Skin of body (tissue), 3 donors: ENCODE measurements at places on chromosomes 2 and 18. TPM values are rescaled to one million over a fixed set of nuclear protein-coding genes. Genes with fewer than 3 reads are reported as not detected.

DNA sequence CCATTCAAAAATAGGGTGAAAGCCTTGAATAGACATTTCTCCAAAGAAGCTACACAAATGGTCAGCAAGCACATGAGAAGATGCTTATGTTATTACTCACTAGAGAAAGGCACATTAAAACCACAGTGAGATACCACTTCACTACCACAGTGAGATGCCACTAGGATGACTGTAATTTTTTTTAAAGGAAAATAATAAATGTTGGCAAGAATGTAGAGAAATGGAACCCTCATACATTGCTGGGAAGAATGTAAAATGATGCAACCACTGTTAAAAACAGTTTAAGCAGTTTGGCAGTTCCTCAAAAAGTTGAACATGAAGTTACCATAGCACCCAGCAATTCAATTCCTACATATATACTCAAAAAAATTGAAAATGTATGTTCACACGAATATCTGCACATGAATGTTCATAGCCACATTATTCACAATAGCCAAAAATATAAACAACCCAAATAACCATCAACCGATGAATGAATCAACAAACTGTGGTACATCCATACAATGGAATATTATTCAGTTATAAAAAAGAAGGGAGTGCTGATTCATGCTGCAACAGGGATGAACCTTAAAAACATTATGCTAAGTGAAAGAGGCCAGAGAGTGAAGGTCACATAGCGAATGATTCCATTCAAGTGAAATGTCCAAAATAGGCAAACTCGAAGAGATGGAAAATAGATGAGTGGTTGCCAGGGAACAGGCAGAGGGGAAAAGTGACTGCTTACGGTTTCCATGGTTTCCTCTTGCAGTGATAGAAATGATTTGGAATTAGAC is 156.2 kb upstream of the NDUFV2 start:
- no peak for DNase-seq

The TUBA3E gene
- total RNA-seq: not detected

DNA sequence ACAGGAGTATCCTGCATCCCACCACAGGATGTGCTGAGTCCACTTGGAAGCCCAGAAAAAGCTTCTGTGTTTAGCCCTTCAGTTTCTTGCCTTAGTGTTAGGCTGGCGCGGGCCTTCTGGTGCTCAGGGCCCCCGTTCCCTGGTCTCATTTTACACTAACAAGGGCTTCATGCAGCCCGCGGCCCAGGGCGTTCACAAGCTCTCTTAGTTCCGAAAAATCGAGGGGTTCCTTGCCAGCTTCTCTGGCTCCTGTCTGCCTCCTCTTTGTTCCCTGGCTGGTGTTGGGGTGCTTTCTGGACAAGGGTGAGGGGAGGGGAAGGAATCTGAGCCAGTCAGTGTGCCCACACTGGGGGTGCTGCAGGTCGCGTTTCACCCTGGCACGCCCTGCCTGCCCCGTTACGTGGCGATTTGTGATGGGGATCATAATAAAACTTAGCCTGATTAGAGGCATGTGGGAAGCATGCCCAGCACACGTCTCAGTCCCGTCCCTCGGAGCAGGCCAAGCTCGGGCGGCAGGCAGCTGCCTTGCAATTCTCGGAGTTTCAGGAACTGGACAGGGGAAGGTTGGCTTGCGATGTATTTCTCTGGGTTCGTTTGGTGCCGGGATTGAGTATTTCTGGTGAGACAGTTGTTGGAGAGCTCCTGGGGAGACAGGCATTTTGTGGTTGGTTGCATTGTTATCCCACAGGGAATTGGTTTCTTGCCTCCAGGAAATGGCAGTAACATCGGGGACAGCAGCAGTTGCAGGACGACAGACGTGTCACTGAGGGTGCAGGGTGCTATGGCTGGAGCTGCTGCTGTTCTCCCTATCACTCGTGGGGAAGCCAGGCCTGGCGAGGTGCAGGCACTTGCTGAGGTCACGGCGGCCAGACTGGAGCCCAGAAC is 22.9 kb downstream of the SH3BP4 start:
- DNase-seq: no peak

DNA sequence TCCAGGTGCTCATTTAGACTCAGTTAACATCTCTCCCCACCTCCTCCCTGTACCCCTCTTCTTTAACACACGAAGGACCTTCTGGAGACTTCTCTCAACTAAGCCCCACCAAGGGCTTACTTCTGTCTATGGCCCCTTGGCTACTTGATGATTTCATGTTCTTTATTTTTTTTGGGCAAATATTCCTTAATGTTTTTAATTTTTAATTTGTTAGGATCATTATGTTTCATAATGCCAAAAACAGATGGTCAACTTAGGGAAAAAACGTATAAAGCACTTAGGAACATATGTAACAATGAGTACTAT is 25.9 kb downstream of the IL37 start:
- no peak for DNase-seq

The NT5C1B gene
- not detected for total RNA-seq

- DNase-seq: no peak
These were observed 12.0 kb downstream of the UGP2 start for GRCh38 chr2:63853527-63854310.

GRCh38 chr2:215654148-215654819 is 218.4 kb upstream of the FN1 start:
- peak; percentile 72 for DNase-seq

The HDAC4 gene
- total RNA-seq: 22.8 TPM

- peak; percentile 40 for DNase-seq
These were observed 64.9 kb downstream of the NCKAP5 start for GRCh38 chr2:133503323-133503722.

The GPAT2 gene
- 1.2 TPM for total RNA-seq

- no peak for DNase-seq
These were observed 1.4 kb downstream of the REEP1 start for GRCh38 chr2:86335865-86336674.

DNA sequence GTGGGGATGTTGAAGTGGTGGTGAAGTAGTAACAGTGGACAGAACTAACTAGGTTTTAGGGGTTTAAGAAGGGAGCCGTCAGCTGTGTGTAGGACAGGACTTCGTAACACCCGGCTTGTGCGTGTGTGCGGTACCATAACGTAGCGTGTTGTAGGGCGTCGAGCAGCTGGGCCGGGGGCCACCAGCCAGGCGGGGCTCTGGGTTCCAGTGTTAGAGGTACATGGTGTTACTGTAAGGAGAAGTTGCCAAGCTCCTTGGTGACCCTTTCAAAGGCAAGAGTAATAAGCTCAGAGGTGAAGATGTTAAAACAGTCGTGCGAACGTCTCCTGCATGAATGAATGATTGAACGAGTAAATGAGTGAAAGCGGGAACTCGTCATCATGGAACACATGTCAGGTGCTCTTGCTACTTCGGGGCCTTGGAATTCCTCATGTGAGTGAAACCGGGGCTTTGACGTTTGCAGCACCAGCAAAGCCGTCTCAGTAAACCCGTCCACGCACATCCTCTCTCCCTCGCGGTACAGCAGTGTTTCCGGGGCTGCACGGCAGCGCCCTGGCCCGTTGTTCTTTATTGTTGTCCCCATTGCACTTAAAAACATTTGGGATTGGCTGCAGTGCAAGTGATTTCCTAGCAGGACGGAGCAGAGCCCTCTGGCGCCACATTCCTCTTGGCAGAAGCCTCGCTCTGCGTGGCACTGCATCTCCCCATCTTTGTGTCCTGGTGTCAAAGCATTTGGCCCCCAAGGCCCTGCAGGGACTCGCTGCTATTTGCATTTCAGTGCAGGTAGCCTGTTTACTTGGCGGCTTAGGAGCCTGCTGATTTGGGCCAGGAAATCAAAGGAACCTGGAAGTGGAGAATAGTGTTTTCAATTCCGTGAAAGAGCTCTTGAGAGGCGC is 115.0 kb downstream of the GBX2 start:
- no peak for DNase-seq

GRCh38 chr18:22711192-22711685 is 221.9 kb upstream of the RBBP8 start:
- no peak for DNase-seq

The TMEM150A gene
- 3.3 TPM for total RNA-seq

GRCh38 chr2:119914266-119914665 is 98.6 kb upstream of the EPB41L5 start:
- no peak for DNase-seq

- DNase-seq: no peak
These were observed 275.1 kb upstream of the RND3 start for GRCh38 chr2:150762571-150762970.

- no peak for DNase-seq
These were observed 181.1 kb downstream of the NEDD4L start for GRCh38 chr18:58225101-58225500.

DNA sequence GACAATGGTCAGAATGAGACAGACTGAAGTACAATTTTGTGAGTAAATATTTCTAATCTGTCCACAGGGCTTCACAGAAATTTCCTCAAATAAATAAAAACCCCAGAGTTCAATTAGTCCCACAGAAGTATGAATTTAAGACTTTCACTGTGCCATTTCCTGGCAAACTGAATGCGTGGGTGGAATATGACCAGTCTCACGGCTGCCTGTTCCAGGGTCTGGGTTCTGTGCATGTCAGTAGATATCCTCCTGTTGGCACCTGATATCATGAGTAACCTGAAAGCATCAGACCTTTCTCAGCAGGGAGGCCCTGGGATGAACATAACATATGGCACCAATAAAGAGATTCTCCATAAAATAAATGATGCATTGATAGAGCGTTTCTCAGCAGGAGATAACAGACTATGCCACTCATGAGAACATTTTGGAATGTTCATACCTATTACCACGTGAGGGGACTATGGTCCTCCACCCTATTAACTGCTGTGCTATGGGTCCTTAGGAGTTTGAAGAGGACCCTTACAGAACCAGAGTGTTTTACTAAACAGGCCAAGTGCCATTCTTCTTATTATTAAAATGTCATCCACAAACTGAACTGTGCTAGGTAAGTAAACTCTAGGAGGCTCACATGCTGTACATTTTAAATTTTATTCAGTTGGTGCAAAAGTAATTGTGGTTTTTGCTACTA is 10.6 kb upstream of the MALL start:
- no peak for DNase-seq

The NEUROD1 gene
- total RNA-seq: not detected

DNA sequence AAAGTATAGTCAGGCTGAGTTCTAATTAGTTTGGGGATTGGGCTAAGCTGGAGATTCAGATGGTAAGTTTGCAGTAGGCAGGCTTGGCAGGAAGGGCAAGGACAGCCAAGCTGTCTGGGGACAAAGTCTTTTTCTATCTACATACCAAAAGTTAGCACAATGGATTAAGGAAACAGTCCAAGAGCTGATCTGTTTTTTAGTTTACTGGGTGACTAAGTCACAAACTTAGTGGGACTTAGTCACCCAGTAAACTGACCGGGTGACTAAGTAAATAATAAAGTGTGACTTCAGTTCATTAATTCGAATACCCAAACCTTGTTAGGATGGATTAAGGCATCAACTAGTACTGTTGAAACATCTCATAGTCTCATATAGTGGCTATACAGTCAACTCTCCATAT is 1386.0 kb upstream of the CELF4 start:
- no peak for DNase-seq

The PJVK gene
- 5.9 TPM for total RNA-seq

The DIPK1C gene
- 2.4 TPM for total RNA-seq

DNA sequence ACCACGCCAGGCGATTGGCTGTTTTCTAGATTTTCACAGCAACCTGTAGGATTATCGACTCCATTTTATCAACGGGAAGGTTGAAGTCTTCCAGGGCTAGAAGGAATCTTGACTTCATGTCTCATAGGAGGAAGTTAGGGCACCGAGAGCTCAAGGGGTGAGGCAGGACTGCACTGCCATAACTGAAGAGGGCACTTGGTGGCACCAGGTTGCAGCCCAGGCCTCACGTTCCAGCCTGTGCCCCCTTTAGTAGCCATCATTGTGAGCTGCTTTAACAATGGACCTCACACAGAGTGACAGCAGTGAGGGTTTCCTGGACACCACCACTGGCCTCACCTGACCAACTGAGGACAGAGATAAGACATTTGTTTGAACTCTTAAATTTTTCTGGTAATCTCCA is 22.9 kb upstream of the RPL37A start:
- no peak for DNase-seq

- no peak for DNase-seq
These were observed 674 bp upstream of the ERBB4 start for GRCh38 chr2:212539072-212539880.

GRCh38 chr18:68431111-68431921 is 283.6 kb downstream of the TMX3 start:
- DNase-seq: no peak

DNA sequence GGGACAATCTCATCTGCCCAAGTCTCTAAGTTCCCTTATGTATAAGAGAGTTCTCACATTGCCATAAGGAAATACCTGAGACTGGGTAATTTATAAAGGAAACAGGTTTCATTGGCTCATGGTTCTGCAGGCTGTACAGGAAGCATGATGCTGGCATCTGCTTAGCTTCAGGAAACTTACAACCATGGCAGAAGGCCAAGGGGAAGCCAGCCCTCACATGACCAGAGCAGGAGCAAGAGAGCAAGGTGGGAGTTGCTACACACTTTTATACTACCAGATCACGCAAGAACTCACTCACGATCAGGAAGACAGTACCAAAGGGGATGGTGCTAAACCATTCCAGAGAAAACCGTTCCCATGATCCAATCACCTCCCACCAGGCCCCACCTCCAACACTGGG is 73.9 kb downstream of the PRKRA start:
- no peak for DNase-seq

DNA sequence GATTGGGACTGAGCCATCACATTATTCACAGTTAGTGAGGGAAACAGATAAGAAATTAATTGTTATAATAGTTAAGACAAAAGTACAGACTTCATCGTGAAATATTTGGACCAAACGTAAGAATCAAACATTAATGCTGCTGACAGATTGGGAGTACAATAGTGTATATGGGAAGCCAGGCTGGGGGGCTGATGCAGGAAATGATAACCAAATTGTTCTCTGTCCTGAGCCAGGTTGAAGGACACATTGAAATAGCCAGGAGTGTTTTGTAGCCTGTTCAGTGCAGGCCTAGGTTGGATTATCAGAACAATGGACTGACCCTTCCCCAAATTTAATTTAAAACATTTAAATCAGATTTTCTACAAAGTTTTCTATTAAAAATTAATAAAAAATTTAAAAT is 203.2 kb downstream of the BABAM2 start:
- DNase-seq: no peak

The LDLRAD4 gene
- 28.2 TPM for total RNA-seq

DNA sequence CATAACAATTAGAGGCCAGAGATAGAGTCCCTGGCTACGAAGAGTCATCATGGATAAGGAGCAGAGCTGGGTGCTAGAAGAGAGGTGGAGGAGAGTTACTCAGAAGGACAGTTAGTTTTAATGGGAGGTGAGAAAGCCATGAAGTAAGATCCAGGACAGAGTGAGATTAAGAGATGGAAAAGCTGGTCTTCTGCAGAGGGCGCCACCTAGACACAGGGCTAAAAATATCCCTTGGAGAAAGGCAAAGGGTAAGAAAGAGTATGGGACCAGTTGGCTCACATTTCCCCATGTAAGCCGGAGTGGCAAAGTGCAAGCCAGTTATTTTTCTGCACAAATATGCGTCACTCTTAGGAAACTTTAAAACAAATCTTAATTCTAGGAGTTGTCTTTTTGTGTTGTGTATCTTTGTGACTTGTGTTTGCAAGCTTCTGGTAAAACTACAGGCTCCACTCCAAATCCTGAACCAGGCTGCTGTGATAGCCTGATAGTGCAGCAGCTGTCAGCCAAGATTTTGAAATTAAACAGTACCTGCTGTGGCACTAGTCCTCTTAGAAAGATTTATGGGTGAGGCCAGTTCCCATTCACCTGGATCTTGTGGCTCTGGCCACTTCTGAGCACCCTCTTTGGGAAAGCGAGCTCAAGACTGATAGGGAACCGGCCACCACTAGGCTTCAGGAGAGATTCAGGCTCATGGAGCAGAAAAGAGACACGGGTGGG is 204.2 kb downstream of the TPGS2 start:
- no peak for DNase-seq

GRCh38 chr18:69898241-69898861 is 49.3 kb downstream of the CD226 start:
- no peak for DNase-seq

The RFX8 gene
- 1.2 TPM for total RNA-seq

The LRRTM1 gene
- total RNA-seq: 0.10 TPM
